ENCODE measurements at places on chromosomes 4 and X.
A peak's percentile ranks its signal among the peaks of the same experiment; 100 is the strongest.

DNA sequence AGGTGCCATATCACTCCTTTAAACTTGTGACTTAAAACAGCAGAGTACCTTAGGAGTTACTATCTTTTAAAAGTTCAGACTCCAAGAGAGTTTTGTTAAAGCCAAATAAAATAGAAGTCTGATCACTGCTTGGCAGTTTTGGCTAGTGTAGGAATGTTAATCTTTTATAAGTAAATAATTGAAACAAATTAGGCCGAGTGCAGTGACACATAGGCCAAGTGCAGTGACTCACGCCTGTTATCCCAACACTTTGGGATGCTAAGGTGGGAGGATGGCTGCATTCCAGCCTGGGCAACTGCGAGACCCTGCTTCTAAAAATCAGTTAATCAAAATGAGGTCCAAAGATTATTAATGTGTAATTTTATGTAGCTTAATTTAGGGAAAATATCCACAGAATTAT, 37.2 kb downstream of the WDR44 start:
- no peak for DNase-seq

DNA sequence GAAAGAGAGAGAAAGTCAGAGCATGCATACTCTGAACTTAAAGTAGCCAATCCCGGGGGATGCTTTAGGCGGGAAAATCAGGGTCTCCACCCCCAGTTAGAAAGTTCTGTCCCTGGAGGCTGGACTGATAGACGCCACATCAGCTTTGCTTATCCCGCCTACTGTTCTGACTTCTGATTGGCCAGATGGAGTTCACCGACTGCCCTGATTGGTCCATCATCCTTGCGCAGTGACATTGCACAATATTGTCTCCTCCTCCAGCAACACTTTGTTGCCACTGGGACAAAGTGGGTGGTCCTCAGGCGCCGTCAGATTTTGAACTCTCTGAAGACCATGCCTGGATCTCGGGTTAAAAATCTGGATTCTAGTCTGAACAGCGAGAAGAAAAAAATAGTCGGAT, 50.3 kb downstream of the SSX3 start:
- DNase-seq, result no peak

GRCh38 chr4:158768555-158769174, at the start of gene FNIP2:
FNIP2 (plus strand) TSS chr4:158769026; CDS start chr4:158769213, 187 bp downstream.
- DNase-seq, result peak; percentile 41

GRCh38 chrX:153681175-153681574, 6.6 kb upstream of the SLC6A8 start:
- no peak for DNase-seq

DNA sequence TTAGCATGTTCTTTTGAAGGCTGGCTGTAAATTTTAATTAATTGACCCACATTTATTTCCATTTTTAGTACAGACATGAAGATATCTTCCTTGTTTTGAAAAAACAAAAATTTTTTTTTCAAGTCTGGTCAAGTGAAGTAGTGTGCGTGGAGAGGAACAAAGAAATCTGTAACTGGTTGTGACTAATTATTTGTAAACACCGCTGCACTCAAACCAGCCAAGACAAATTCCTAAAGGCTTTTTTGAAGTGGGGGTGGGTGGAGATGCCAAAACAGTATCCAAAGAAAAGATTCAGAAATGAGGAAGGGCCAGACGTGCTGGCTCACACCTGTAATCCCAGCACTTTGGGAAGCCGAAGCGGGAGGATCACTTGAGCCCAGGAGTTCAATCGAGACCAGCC, 88.3 kb downstream of the SHROOM2 start:
- DNase-seq, result no peak

All from activated B cell treated with CpG ODN at 0.5 μM for 24 hours (primary cell).